ENCODE measurements at places on chromosomes 2 and 18.

GRCh38 chr2:24919037-24919505, 966 bp downstream of the ADCY3 start:
- peak; percentile 85 for DNase-seq

DNA sequence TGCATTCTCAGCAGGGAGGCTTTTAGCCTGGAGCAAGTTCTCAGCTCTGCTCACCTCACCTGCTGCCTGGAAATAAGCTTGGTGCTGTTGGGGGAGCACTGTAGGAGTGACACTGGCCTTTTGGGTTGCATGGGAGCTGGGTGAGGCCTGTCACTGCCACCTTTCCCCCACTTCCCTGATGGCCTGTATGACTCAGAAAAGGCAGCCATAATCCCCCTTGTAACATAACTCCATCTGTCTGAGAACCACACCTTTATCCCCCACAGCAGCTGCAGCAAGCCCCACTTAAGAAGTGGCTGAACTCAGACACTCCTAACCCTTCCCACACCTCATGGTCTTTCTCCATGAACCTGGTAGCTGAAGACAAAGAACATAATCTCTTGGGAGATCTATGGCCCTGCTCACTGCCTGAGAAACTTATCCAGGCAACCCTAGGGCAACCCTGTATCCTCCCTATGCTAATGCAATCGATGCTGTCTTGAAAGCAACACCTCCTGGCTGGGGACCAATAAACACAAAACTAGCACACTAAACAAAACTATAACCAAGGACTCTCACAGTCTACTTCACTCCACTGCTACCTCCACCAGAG, 258.9 kb upstream of the OSR1 start:
- no peak for DNase-seq

DNA sequence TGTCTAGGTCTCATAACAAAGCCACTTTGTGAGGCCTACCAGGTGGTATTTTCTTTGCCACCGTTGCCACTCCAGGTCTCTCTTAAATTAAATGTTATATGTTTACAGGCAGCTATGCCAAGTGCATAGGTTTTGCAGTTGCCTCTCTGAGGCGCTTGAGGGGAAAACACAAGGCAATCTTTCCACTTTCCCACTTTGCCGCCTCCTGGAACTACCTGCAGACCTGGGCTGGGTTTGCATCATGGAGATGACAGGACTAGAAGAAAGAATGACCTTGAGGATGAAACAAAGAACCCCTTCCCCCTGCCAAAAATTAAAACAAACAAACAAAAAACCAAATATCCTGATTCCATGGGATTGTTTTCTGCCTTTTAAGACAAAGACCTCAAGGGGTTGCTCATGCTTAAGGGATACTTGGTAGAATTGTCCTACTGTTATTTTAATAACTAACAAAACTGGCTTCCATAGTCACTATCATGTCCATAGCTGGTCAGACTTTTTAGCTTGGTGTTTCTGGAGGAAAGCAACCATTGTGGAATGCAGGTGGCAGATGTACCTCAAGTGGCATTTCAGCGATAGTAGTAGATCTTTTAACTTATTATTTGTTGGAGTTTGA, 159.9 kb downstream of the PRPF40A start:
- DNase-seq, result no peak

GRCh38 chr2:113201496-113202304, 27.9 kb downstream of the PSD4 start:
- DNase-seq, result no peak

GRCh38 chr18:32195881-32196815, 6.3 kb downstream of the MEP1B start:
- no peak for DNase-seq

DNA sequence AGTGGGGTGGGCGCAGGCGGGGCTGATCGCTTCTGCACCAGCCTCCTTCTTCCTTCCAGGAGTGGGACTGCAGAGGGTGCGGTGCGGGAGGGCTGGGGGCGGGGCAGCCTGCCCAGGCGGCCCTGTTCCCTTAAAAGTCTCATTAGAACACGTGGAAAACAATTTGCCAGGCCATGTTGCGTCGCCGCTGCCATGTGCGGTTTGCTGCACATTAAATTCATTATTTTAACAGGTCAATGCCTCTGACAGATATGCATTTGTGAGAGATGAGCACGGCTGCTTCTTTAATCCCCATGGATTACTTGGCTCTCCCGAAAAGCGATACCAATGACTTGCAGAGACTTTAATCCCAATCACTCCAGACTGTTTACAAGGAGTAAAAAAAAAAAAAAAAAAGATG, 139.0 kb downstream of the CELF4 start:
- DNase-seq, result no peak

- peak; percentile 18 for DNase-seq
Observed at GRCh38 chr2:215002500-215002899, 135.9 kb downstream of the ABCA12 start.

- DNase-seq, result peak; percentile 28
Observed at GRCh38 chr2:169452080-169452479, 27.2 kb upstream of the BBS5 start.

GRCh38 chr2:2769481-2770431, 438.7 kb upstream of the MYT1L start:
- no peak for DNase-seq

DNA sequence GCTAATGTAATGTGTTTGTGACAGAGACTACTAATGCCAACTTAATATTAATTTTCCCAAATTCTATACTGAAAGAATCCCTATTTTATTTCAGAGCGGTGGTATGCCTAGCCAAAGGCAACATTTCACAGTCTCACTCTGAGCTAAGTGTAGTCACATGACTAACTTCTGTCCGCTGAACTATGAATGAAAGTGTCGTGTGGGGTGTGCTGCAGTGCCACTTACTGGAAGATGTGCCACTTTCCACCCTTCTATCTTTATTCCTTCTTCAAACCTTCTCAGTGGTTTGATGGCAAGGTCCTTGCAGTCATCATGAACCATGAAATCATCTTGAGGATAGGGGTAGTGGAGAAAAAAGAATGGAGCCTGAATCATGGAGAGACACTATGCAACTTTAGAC, 47.3 kb upstream of the C1D start:
- peak; percentile 41 for DNase-seq

GRCh38 chr18:21972281-21972680, 197.1 kb upstream of the GATA6 start:
- no peak for DNase-seq

DNA sequence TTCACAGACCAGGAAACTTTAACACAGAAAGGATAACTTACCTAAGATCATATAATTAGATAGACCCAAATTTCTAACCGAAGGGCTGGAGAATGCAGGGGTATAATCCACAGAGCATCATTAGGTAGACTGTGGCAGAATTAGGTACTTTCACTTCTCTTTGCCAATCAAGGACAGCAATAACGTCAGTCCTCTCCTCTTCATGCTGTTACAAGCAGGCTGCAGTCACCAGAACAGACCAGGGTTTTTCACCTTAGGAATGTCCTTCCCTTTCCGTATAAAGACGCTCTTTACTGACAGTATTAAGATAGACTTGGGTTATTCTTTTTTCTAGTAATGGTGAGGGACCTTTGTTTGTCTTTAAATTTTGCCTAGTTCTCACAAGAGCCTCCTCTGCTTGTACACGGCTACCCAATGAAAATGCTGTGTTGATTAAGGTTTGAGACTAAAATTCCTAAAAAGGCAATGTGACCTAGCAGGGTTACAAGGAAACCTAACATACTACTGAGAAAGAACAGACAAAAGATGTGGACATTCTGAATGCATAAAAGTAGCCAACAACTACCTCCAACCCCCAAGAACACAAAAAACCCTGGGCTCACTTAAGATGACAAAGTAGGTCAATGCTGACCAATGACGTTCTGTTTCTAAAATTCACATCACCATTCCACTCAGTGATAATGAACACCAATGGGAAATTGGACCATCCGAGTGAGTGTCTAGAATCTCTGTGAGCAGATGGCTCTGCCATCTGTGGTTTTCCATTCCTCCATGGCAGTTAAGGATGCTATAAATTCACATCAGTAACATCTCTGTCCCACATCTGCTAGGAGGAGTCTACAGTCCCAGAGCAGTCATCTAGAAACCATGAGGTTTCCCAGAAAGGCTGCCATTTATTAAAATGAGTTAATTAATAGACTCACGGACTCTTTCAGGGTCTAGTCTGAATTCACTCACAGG, 2.1 kb downstream of the PDIA6 start:
- peak; percentile 30 for DNase-seq

GRCh38 chr2:190766595-190766994, 114.0 kb upstream of the GLS start:
- no peak for DNase-seq

DNA sequence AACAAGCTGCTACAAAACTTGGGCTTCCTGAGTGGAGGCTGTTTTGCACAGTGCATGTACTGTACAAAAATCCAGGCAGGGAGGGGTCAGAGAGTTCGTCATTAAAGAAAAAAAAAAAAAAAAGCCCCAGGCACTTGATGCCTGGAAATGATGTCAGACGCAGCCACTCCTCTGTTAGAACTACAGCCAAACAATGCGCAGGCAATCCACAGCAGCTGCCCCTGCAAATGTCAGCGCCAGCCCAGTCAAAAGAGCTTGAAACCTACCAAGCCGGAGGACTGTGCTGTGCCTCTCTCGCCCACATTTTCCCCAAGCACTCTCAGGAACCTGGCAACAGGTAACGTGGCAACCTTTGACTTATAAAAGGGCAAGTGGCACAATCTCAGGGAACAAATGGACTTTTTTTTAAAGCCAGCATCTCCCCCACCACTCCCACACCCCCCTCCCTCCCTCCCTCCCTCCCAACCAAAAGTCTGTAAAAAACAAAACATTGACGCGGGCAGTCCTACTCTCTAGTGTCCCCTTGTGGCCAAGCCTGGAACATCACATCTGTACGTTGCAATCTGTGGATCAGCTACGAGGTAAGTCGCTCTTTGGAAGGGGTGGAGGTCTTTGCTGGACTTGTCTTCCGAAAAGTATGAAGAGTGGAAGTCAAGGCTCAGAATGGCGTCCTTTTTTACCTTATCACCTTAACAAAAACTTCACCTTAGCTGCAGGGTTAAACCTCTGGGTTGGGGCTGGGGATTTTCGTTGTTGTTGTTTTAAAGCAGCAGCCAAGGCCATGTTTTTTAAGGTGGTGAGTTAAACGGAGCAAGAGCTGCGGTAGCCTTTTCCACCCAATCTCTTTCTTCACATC, 144.2 kb downstream of the TGIF1 start:
- DNase-seq, result peak; percentile 75

- DNase-seq, result no peak
Observed at GRCh38 chr2:118697781-118698180, 149.7 kb downstream of the EN1 start.

DNA sequence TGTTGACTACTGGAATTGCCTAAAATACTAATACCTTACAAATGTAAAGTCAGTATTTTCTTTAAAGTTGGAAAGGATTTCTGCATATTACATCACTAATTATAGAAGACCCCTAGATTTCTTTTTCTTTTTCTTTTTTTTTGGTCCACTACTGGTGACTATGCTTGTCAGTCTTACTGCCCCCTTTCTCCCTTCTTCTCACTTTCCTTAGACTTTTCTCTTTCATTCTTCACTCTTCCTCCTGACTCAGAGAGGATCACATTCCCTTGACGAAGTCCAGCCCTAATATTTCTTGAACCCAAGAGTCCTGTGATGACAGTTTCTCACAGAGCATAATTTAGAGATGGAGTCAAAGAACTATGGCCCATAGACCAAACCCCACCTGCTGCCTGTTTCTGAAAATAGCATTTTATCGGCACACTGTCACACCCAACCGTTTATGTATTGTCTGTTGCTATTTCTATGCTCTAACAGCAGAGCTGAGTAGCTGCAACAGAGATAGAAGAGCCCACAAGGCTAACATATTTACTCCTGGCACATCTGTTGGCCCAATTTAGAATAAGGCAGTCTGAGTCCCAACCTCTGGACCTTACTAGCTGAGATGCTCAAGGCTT, 40.6 kb upstream of the RIOK3 start:
- peak; percentile 9 for DNase-seq

GRCh38 chr18:37302519-37302918, 263.1 kb downstream of the CELF4 start:
- DNase-seq, result no peak

DNA sequence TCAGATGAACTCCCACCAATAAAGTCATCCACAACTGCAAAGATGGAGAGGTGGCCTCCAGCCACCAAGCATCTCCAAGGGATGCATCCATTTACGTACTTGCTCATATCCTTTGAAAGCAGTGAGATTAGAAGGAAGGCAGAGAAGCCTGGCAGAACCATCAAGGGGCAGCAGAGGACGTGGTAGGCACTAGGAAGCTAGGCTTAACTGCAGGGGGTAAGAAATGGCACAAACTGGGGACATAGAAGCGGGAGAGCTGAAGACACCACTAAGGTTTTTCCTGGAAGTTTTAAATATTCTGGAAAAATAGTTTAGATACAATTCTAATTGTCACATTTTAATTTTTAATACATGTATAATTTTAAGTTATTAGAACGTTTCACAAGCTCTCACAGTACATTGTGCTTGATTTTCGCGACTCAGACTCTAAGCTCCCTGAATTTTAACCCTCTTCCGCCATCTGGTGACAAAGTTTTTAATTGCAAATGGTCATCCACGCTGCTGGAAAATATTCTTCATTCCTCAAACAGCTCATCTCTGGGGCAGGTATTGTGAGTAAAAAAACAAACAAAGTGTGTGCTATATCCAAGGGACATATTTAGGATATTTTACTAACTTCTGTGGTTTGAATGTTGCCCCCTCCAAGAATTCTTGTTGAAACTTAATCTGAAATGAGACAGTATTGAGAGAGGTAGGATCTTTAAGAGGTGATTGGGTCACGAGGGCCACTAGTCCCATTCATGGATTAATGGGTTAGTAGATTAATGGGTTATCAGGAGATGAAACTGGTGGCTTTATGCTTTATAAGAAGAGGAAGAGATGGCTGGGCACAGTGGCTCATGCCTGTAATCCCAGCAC, 1.6 kb upstream of the PSTPIP2 start:
- peak; percentile 62 for DNase-seq

DNA sequence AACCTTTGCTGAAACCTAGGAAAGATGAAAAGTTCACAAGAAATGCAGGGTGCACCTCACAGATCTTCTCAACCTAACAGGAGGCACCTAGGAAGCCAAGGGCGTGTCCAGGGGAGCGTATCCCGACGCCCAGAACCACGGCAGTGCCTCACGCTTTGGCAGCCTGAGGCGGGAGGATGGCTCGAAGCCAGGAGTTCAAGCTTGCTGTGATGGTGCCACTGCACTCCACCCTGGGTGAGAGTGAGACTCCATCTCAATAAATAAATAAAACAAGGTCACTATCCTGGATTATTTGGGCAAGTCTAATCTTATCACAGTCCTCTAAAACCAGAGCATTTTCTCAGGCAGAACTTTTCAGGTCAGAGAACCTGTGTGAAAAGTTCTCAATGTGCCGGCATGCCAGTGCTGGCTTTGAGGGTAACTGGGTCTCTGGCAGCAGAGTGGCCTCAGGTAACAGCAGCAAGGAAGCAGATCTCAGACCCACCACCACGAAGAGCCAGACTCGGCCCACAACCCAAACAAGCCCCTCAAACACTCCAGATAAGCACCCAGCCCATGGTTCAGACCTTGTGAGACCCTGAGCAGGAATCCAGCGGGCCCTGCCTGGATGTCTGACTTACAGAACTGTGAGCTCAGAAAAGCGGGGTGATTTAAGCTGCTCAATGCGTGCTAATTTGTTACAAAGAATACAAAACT, 11.7 kb downstream of the HSBP1L1 start:
- no peak for DNase-seq

- DNase-seq, result no peak
Observed at GRCh38 chr2:20634507-20635112, 16.3 kb downstream of the HS1BP3 start.

- no peak for DNase-seq
Observed at GRCh38 chr2:157923598-157924217, 47.6 kb upstream of the ACVR1 start.

GRCh38 chr2:199458009-199458805, 468 bp upstream of the SATB2 start:
- peak; percentile 59 for DNase-seq
